ENCODE measurements at places on chromosomes 3 and 15.
A peak's percentile ranks its signal among the peaks of the same experiment; 100 is the strongest.

GRCh38 chr3:177445549-177445948, 248.3 kb upstream of the TBL1XR1 start:
- no peak for DNase-seq

DNA sequence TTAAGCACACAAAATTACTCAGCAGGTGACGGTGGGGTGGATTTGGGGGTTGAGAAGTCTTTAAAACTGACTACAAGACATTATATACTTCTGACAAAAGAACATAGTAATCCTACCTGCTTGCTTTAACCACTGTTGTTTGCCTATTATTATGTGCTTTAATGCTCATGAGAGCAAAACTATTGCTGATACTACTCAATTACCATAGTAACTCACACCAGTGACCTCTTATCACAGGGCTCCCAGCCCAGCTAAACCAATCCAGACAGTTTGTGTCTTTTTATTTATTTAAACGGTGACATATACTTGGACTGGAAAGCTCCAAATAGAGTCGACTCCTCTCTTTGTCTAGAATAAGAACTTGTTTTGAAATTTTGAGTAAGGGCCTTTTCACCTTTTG, 42.8 kb upstream of the FEZF2 start:
- no peak for DNase-seq

- DNase-seq, result no peak
These were observed 44.6 kb downstream of the ERC2 start for GRCh38 chr3:56423661-56424099.

DNA sequence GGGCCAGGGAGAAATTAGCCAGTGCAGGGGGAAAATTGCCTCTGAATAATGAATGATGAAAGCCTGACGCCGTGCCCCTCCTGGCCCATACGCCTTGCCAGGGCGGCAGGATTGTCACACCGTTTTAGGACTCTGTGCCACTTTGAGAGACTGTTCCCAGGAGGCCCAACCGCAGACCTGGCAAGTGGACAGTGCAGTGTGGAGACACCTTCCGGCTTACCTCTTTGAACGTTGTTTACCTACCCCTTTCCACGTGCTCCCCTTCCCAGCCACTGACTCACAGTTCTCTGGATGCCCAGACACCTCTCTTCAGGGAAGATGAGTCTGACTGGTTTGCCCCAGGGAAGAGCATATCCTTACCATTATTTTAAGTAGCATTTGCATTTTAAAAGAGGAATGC, 84.0 kb upstream of the PXYLP1 start:
- no peak for DNase-seq

DNA sequence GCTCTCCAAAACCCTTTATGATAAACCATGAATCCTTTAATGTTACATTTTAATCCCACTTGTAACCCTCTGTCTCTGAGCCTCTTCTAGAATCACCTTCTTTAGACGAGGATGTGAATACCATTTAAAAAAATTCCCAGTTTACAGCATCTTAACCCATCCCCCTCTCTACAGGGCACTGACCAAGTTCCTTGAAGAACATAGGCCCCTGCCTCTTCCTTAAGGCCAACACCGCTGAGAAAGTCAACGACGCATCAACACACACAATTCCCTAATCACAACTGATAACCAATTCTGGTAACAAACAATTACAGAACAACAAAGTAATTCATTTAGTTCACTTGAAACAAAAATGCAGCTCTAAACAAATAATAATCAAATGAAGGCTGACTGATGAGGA, 130.3 kb downstream of the DLG1 start:
- DNase-seq, result no peak

DNA sequence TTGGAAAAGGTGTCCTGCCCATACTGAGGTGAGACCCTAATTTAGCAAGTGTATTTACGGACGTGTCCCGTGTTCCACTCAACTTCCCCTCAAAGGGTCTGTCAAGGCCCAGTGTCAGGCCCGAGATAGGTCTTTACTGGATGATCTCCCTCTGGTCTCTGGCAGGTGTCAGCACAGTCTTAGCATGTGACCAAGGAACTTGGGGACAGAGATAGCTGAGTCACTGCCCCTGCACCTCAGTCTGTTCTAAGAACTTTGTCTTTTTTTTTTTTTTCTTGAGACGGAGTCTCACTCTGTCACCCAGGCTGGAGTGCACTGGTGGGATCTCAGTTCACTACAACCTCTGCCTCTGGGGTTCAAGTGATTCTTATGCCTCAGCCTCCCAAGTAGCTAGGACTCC, 32.1 kb upstream of the ALPK3 start:
- no peak for DNase-seq

DNA sequence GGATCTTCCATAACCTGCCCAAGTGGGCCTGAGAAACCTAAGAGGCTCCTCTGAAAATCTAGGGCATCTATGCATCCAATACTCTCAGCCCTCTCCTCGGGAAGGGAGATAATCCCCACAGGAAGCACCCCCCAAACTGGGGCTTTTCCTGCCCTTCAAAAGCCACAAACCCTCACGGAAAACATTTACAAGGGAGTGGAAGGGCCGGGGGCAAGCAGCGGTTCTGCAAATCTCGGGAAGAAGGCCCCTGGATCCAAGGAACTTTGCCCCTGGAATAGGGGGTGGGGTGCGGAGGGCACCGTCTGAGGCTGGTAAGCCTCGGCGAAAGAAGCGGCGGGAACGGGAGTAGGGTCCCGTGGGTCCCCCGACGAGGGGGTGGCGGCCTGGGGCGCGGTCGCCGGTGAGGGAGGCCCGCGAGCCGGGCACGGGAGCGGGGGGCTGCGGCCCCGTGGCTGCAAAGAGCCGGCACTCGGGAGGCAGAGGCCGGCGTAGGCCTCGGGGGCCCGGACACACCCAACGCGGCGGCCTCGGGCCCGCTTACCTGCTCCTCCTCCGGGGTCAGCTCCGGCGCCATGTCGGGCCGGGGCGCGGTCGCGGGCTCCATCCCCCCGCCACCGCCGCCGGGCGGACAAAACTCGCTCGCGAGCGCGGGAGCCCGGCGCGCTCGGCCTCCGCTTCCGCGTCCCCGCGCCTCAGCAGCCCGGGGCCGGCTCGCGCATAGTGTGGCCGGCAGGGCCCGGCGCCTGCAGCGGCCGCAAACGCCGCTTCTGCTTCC, 755 bp downstream of the PTPN9 start:
- peak; percentile 27 for DNase-seq

- DNase-seq, result no peak
These were observed 62.8 kb downstream of the MDFIC2 start for GRCh38 chr3:70249509-70250160.

DNA sequence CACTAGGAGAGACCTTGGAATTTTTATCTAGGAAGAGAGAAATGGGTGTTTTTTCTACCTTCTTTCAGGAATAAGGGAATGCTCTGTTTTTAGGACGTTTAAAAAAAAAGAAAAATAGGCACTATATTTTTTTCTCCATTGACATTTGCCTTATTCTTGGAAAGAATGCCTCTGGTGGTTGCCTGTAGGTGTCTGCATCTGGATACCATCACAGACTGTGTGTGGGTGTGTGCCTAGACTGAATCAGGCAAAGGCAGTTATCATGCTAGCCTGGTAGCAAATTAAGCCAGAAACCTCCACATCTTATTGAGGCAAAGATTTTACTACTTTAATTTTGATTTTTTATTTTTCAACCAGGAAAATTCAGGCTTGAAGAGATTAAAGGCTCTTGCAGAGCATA, 513.6 kb upstream of the KCNMB2 start:
- DNase-seq, result no peak

Measured in activated CD4-positive, alpha-beta T cell treated with anti-CD3 and anti-CD28 coated beads, Interleukin-2, amount 10 ng/mL, durations not matched to agents 7 days and 5 days (primary cell).